ENCODE measurements at places on chromosomes 2 and 18.

GRCh38 chr2:227482638-227483340 is 10.8 kb downstream of the AGFG1 start:
- peak; percentile 68 for DNase-seq

DNA sequence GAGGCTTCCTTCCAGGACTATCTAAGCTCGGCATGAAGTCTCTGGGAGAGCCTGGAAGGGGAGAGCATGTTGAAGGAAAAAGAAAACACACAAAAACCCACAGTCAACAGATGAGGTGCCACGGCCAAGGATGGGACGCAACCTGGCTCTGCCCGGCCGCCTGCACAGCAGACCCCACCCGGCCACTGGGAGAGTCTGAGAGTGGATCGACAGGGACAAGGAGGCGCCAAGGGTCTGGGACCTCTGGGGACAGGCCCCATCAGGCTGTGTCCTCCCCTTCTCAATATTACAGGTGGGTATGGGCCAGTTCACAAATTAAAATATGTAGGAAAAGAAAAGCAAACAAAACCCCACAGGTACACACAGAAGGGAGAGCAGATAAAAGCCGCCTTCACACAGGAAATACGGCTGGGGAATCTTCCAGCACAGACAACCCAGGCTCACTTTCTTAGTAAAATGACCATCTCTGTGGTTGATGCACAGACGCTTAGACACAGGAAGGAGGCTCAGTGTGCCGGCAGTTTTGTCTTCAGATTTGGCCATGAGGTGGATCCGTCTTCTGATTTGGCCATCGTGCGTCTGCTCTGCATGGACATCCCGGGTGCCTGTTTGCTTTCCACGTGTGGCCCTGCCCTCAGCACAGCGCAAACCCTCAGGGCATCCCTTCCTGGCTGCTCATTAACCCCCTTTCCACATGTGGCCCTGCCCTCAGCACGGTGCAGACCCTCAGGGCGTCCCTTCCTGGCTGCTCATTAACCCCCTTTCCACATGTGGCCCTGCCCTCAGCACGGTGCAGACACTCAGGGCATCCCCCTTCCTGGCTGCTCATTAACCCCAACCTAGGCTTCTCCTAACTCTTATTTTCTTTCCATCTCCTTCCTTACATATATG is 138.4 kb downstream of the EIPR1 start:
- DNase-seq: no peak

- DNase-seq: peak; percentile 5
Measured at GRCh38 chr2:171432969-171433762, 624 bp downstream of the METTL8 start.

DNA sequence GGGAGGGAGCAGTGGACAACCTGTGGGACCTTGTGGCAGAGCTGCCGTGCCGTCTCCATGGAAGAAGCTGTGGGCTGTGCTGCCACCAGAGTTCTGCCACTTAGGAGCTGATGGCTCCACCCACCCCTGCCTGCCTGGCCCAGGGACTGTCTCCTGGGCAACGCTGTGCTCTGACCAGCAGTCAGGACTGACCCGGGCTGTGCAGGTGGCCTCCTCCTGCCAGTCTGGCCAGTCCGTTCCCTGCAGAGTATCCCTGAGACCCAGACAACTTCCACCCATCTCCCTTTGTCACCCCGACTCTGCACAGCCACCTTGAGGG is 12.8 kb downstream of the ASIC4 start:
- no peak for DNase-seq
